Upper lobe of left lung (tissue), 6 donors: ENCODE measurements at places on chromosomes 4 and X. TPM values are rescaled to one million over a fixed set of nuclear protein-coding genes. Genes with fewer than 3 reads are reported as not detected.
A peak's percentile ranks its signal among the peaks of the same experiment; 100 is the strongest.

- no peak overlapping the region for H3K4me3 ChIP-seq
- H3K27me3 ChIP-seq: no peaks in the 10 kb centered on the region
- H3K36me3 ChIP-seq: no peaks in the 10 kb centered on the region
- no peak for DNase-seq
Measured at GRCh38 chr4:74855879-74856278, 61.6 kb upstream of the BTC start.

The TLR1 gene
- total RNA-seq: 21.6 TPM

GRCh38 chr4:91288702-91289311 is 1015.0 kb upstream of the GRID2 start:
- no peaks in the 10 kb centered on the region for H3K36me3 ChIP-seq
- DNase-seq: no peak
- no peaks in the 10 kb centered on the region for H3K4me1 ChIP-seq
- H3K27ac ChIP-seq: no peak overlapping the region
- H3K4me3 ChIP-seq: no peak overlapping the region

The ELF4 gene
- total RNA-seq: 31.0 TPM

- H3K4me1 ChIP-seq: no peaks in the 10 kb centered on the region
- H3K27me3 ChIP-seq: no peaks in the 10 kb centered on the region
- DNase-seq: no peak
- H3K4me3 ChIP-seq: no peak overlapping the region
- H3K36me3 ChIP-seq: no peaks in the 10 kb centered on the region
Measured at GRCh38 chrX:3950373-3950772, 236.9 kb upstream of the PRKX start.

The SOX3 gene
- total RNA-seq: not detected

DNA sequence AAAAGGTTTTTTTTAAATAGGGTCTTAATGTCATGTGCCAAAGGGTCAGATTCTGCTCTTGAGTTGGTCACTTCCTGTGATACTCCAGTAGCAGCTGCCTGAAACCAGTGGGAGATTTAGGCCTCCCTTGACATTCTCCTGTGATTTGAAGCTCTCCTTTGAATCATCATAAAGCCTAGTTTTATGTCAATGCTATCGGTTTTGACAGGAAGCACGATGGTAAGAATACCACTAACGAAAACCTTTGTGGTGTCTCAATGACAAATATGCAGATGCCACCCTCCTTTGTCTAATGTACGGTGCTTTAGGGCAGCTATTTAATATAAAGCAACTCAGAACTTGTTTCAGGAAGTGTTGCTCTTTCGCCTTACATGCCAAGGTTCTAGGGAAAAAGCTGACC is 44.2 kb downstream of the CCNI start:
- H3K27me3 ChIP-seq: no peaks in the 10 kb centered on the region
- DNase-seq: no peak
- no peak overlapping the region for H3K27ac ChIP-seq
- H3K36me3 ChIP-seq: peaks cover 18% of the 10 kb centered on the region

GRCh38 chr4:38856046-38856445 is 571 bp downstream of the TLR6 start:
- DNase-seq: no peak
- H3K4me1 ChIP-seq: peaks cover 14% of the 10 kb centered on the region
- peak overlapping the region; percentile 22 for H3K4me3 ChIP-seq
- no peaks in the 10 kb centered on the region for H3K36me3 ChIP-seq
- H3K27ac ChIP-seq: peak overlapping the region; percentile 82

GRCh38 chrX:84189125-84189524 is 1.1 kb upstream of the RPS6KA6 start:
- no peaks in the 10 kb centered on the region for H3K27me3 ChIP-seq
- DNase-seq: no peak

- no peak overlapping the region for H3K4me3 ChIP-seq
- H3K27ac ChIP-seq: no peak overlapping the region
- no peaks in the 10 kb centered on the region for H3K27me3 ChIP-seq
Measured at GRCh38 chrX:40131654-40132337, 34.0 kb upstream of the BCOR start.

DNA sequence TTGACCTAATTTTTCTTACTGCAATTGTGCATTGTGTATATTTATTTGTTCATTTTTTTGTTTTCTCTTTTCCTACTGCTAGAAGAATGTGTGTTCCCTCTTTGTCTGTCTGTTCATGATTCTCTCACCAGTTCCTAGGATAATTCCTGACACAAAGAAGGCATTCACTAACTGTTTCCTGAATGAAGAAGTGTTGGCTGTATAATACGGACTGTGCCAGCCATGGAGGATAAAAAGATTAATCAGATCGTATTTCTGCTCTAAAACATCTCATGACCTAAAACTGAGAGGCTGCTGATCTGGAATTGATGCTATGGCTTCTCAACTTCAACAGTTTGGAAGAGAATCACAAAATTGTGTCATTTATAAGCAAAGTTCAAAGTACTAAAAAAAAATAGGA is 563.1 kb upstream of the FRG1 start:
- H3K36me3 ChIP-seq: no peaks in the 10 kb centered on the region
- no peak overlapping the region for H3K27ac ChIP-seq
- no peak overlapping the region for H3K4me3 ChIP-seq
- no peaks in the 10 kb centered on the region for H3K27me3 ChIP-seq
- no peak for DNase-seq
- no peaks in the 10 kb centered on the region for H3K4me1 ChIP-seq

- no peak for DNase-seq
- H3K4me3 ChIP-seq: no peak overlapping the region
- H3K36me3 ChIP-seq: no peaks in the 10 kb centered on the region
- H3K27me3 ChIP-seq: no peaks in the 10 kb centered on the region
Measured at GRCh38 chr4:123127875-123128274, 205.5 kb upstream of the NUDT6 start.

DNA sequence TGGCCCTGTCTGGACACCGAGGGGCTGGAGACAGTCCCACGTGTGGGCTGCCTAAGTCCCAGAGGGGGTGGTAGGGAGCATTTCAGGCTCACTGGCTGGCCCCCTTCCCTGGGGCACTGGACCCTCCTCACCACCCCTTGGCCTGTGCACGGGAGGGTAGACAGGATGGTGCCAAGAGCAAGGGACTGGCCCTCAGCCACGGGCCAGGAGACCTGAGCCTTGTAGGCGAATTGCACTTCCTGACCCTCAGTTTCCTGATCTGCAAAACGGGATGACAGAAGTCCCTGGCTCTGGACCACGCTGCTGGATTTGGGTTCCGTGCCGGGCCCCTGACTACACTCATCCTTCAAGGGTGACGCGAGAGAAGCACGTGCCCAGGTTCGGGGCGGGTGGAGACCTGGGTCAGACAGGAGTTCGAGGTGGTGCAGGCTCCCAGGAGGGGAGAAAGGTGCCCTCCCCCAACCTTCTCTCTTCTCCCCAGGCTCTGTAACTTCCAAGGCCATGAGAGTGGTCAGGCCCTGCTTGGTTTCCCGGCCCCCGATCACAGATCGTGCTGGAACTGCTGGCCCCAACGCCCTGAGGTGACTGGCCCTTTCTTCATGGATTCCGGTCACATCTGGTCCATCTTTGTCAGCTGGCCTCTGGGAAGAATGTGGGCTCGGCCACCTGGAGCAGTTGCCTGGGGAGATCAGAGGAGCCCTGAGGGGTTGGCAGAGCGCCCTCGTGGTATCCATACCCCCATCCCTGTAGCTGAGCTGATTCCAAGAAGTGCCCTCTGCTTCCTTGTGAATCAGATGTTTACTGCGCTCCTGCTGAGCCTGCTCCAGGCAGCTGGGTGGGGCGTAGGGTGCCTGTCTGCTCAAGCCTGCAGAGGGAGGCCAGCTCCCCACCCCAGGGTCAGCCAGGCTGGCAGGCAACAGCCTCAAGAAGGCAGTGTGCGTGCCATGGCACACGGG is 3.3 kb downstream of the SH3BP2 start:
- H3K27me3 ChIP-seq: no peaks in the 10 kb centered on the region
- H3K36me3 ChIP-seq: no peaks in the 10 kb centered on the region
- peaks cover 88% of the 10 kb centered on the region for H3K4me1 ChIP-seq
- H3K27ac ChIP-seq: peak overlapping the region; percentile 94
- peak; percentile 57 for DNase-seq

- H3K36me3 ChIP-seq: no peaks in the 10 kb centered on the region
- no peak overlapping the region for H3K4me3 ChIP-seq
- no peak overlapping the region for H3K27ac ChIP-seq
- no peaks in the 10 kb centered on the region for H3K4me1 ChIP-seq
- H3K27me3 ChIP-seq: no peaks in the 10 kb centered on the region
Measured at GRCh38 chr4:76108467-76109181, 34.1 kb downstream of the ART3 start.

- H3K4me1 ChIP-seq: no peaks in the 10 kb centered on the region
- H3K27me3 ChIP-seq: no peaks in the 10 kb centered on the region
- no peak for DNase-seq
Measured at GRCh38 chr4:52111995-52112394, 60.9 kb downstream of the SPATA18 start.

- no peak for DNase-seq
- no peaks in the 10 kb centered on the region for H3K27me3 ChIP-seq
- peak overlapping the region; percentile 12 for H3K27ac ChIP-seq
- H3K4me3 ChIP-seq: no peak overlapping the region
Measured at GRCh38 chr4:124212815-124213630, 499.5 kb downstream of the ANKRD50 start.

The PDLIM3 gene
- 16.8 TPM for total RNA-seq

- no peak for DNase-seq
- no peak overlapping the region for H3K4me3 ChIP-seq
- H3K4me1 ChIP-seq: peaks cover 13% of the 10 kb centered on the region
- H3K27me3 ChIP-seq: no peaks in the 10 kb centered on the region
- peak overlapping the region; percentile 77 for H3K27ac ChIP-seq
Measured at GRCh38 chr4:70778888-70779422, 57.2 kb downstream of the RUFY3 start.

DNA sequence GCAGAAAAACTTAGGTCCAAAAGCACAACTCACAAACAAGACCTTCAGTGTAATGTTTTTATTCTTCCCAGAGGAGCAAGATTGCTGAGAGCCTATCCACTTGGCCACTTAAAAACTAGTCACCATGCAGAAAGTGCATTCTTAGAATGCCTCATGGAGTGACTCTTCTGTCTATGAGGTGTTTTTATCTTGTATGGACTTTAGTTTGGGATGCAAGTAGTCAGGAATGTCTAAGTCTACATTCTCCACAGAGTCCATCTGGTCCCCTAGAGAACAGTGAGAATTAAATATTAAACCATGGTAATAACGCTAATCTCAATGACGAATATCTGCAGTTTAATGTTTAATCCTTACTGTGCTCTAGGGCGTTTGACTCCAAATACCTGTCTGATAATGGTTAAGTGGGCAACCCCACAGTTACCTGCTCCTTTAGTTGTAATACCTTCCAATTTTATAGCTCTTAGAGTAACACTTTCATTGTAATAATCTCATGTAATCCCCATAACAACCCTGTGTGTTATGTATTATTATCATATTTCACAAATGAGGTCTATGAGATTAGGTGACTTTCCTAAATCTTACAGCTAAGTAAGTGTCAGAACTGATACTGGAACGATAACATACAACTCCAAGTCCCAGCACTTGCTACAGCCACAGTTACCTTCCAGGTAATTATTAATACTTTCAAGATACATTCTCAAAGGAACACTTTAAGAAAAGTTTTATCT is 235.6 kb upstream of the JADE1 start:
- H3K36me3 ChIP-seq: no peaks in the 10 kb centered on the region
- H3K4me3 ChIP-seq: no peak overlapping the region

DNA sequence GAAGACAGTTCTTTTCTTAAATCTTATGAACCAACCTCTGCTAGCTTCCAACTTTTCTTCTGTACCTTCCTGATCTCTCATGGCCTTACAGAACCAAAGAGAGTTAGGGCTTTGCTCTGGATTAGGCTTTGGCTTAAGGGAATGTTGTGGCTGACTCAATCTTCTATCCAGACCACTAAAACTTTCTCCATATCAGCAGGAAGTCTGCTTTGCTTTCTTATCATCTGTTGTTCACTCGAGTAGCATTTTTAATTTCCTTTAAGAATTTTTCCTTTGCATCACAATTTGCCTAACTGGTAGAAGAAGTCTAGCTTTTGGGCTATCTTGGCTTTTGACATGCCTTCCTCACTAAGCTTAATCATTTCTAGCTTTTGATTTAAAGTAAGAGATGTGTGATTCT is 167.0 kb downstream of the TBCK start:
- no peaks in the 10 kb centered on the region for H3K4me1 ChIP-seq
- no peaks in the 10 kb centered on the region for H3K36me3 ChIP-seq
- H3K4me3 ChIP-seq: no peak overlapping the region
- no peak for DNase-seq
- H3K27me3 ChIP-seq: no peaks in the 10 kb centered on the region

DNA sequence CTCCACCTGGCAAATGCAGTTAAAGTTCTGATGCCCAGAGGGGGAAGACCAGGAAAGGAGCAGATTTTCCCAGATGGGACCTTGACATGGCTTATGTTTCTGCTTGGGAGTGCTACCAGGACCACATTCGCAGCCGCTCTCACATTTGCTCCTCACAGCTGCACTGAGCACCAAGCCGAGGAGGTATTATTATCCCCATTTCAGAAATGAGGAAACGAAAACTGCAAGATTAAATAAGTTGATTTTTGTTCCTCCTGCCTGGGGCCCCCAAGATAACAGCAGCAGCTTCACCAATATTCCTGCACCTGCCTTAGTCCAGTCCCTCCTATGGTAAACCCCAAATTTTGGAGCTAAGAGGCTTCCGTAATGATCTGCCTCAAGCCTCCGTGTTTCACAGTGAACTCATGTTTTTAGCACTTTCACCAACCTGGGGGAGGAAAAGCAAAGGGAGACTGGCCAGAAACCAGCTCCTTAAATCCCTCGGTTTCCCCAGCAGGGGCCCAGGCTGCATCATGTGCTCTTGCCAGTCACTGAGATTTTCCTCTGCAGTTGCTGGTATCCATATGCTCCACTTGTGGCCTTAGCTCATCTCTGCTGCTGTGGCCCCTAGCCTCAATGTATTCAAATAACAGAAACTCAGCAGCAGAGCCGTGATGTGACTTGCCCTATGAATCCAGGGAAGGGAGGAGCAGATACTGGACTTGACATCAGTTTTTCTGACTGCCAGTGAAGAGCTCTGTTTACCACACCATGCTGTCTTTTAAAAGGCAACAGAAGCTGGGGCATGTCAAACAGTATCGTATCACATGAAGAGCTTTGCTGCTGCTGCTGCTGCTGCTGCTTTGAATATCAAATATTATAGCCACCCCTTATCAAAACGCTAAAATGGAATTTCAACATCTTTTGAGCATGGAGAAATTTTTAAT is 95.5 kb upstream of the KLHL13 start:
- H3K4me3 ChIP-seq: no peak overlapping the region
- DNase-seq: no peak
- H3K27ac ChIP-seq: no peak overlapping the region

The MFAP3L gene
- 11.5 TPM for total RNA-seq

- H3K4me1 ChIP-seq: no peaks in the 10 kb centered on the region
- no peak overlapping the region for H3K27ac ChIP-seq
- no peaks in the 10 kb centered on the region for H3K27me3 ChIP-seq
- H3K4me3 ChIP-seq: no peak overlapping the region
- DNase-seq: no peak
Measured at GRCh38 chr4:94277534-94277933, 65.1 kb downstream of the HPGDS start.

The FOXR2 gene
- not detected for total RNA-seq

GRCh38 chr4:86130160-86130933 is 229.5 kb downstream of the MAPK10 start:
- H3K36me3 ChIP-seq: no peaks in the 10 kb centered on the region
- H3K27me3 ChIP-seq: no peaks in the 10 kb centered on the region
- H3K4me3 ChIP-seq: no peak overlapping the region
- H3K4me1 ChIP-seq: no peaks in the 10 kb centered on the region
- H3K27ac ChIP-seq: no peak overlapping the region
